ENCODE measurements at places on chromosomes 12 and 14. TPM values are rescaled to one million over a fixed set of nuclear protein-coding genes. Genes with fewer than 3 reads are reported as not detected.

C14orf132 gene
- 14.5 TPM for total RNA-seq

ZNF664 gene
- total RNA-seq = 28.3 TPM

MAP3K9 gene
- 0.13 TPM for total RNA-seq

TMTC1 gene
- 34.7 TPM for total RNA-seq

DYNC1H1 gene
- 254 TPM for total RNA-seq

CD163 gene
- 6.9 TPM for total RNA-seq

SRSF9 gene
- total RNA-seq = 71.6 TPM

VDR gene
- 0.40 TPM for total RNA-seq

TAS2R42 gene
- total RNA-seq = not detected

PRIM1 gene
- total RNA-seq = 12.2 TPM

AQP6 gene
- total RNA-seq = 0.13 TPM

HNRNPC gene
- 425 TPM for total RNA-seq

TSPAN8 gene
- 2.5 TPM for total RNA-seq

CLEC2A gene
- not detected for total RNA-seq

KRT75 gene
- not detected for total RNA-seq

FLRT2 gene
- 78.3 TPM for total RNA-seq

GUCY2C gene
- total RNA-seq = not detected

MYRFL gene
- total RNA-seq = 0.35 TPM

SSTR1 gene
- under 0.01 TPM for total RNA-seq

LRRK2 gene
- 5.9 TPM for total RNA-seq

C12orf56 gene
- 0.80 TPM for total RNA-seq

- no peak for DNase-seq
Observed at GRCh38 chr12:130179621-130180020, 17.4 kb downstream of the FZD10 start.

DNA sequence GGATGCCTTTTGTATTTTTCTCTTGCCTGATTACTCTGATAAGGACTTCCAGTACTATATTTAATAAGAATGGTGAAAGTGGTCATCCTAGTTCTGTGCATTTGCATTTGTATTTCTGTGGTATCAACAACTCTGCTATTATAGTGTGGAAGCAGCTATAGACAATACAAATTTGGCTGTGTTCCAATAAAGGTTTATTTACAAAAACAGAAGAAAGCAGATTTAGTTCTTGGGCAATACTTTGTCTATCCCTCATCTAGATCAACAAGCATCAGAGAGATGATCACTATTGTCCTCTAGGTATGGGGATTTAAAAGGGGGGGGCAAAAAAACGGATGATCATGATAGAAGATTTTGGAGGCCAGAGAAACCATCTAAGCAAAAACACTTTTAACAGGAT, 19.1 kb upstream of the BTG1 start:
- DNase-seq = no peak

DNA sequence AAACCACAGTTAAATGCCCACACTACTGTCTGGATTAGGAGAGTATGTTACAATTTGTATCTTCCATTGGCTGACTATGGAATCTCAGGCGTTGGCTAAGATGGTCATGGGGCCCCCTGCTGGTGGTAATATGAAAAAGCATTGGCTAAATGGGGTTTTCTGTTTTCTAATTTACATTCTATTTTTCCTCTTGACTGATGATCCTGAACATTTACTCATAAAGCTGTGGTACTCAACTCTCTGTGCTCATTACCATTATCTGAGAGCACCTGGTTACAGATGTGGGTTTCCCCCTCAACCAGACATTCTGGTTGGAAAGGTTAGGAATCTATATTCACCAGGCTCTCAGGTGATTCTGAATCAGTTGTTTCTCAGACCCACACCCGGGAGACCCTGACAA, 64.8 kb downstream of the WSCD2 start:
- peak; percentile 36 for DNase-seq

GRCh38 chr14:105118646-105119407, 49.7 kb downstream of the JAG2 start:
- no peak for DNase-seq

DNA sequence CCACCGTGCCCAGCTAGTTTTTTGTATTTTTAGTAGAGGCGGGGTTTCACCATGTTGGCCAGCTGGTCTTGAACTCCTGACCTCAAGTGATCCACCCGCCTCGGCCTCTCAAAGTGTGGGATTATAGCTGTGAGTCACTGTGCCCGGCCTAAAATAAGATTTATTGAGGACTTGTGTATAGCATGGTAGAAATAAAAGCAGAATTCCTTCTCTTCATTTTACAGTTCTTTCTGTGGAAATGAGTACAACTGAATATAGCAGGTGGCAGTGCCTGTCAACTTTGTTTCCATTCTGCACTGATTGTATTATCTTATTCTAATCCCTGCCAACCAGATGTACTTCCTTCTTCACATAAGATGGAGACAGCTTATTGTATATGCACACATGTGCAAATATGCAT, 41.0 kb downstream of the DIP2B start:
- peak; percentile 52 for DNase-seq

GRCh38 chr12:5500331-5500659, 68.4 kb downstream of the NTF3 start:
- no peak for DNase-seq

- no peak for DNase-seq
Observed at GRCh38 chr14:105494606-105494929, 3.5 kb downstream of the TEDC1 start.

- DNase-seq = peak; percentile 57
Observed at GRCh38 chr14:47390831-47391504, 284.4 kb downstream of the MDGA2 start.

GRCh38 chr14:33709711-33710110, 241.2 kb downstream of the EGLN3 start:
- DNase-seq = no peak

DNA sequence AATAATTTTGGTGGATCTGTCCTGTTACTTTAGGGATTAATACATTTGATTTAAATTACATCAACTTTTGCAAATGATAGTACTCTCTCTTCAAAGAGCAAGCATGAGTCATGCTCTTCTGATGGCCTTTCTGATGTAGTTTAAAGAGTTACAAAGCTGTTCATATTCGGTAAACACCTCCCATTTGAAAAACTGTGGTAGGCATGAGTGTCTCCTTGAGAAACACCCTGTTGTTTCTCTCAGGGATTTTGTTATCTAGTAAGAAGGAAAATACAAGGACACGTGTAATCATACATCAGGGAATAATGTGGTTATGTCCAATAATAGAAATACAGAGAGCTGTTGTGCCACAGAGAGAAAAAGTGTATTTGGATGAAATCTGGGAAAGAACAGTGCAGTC, 53.3 kb upstream of the E2F7 start:
- no peak for DNase-seq

DNA sequence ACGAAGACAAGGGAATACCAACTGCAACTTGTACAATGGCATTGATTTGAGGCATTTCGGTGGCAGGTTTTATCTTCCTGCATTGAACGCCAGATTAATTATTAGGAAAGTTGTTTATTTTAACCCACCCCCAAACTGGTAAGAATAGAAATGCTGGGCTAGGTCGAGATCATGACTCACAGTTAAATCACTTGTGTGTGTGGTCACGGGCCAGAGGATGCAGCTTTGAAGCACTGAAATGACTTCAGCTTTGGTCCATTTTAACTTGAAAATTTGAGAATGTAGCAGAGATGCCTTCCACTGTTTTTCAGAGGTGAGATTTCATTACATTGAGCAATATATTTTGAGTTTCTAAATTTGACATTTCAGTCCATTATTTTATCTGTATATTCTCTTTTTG, 23.6 kb upstream of the KCNH3 start:
- DNase-seq = no peak

- DNase-seq = peak; percentile 88
Observed at GRCh38 chr12:52059582-52060497, 8.6 kb downstream of the NR4A1 start.

DNA sequence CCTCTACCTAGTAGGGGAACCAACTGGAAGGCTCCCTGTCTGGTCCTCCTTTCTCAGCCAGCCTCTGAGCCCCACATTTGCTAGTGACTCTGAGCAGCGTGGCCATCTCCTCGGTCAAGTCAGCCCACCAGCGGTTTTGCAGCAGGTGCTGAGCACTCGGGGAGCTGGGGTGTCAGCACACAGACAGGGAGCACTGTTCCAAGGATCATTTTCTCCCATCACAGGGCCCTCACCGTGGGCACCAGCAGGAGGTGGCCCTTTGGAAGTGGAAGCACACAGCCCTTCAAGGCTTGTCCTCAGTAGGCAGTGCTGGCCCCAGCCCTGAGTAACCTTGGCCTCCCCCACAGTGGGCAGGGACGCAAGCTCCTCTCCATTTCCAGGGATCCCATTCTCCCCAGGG, 24.1 kb upstream of the EML1 start:
- DNase-seq = no peak

DNA sequence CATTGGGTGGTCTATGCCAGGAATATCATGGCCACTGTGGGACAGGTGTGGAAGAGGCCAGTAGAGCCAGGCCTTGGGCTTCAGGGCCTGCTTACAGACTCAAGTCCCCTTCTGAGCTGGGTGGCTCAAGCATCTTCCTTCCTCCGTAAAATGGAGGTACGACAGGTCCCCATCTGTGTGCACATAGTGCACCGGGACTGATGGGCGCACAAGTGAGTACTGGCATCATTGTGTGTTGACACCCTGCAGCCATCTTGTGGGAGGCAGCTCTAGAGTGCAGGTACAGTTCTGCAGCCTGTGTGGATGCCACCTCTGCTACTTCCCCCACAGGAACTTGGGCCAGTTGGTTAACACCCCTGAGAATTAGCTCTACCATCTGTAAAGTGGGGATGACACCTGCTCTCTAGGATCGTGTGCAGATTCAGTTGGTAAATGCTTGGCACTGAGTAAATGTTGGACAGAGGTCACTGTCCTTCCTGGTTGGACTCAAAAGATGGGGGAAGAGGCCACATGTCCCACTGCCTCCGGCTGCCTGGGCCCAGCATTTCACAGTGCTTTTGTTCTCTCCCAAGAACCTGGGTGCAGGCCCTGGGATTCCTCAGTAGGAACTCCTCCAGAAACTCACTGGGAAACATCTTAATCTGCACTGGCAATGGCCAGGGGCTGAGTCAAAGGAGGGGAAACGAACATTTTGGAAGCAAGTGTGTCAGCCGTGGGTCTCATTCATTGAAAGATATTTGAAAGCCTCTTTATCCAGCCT, 70.6 kb downstream of the C14orf132 start:
- no peak for DNase-seq

GRCh38 chr14:93481758-93482157, 51.0 kb downstream of the UNC79 start:
- peak; percentile 5 for DNase-seq

DNA sequence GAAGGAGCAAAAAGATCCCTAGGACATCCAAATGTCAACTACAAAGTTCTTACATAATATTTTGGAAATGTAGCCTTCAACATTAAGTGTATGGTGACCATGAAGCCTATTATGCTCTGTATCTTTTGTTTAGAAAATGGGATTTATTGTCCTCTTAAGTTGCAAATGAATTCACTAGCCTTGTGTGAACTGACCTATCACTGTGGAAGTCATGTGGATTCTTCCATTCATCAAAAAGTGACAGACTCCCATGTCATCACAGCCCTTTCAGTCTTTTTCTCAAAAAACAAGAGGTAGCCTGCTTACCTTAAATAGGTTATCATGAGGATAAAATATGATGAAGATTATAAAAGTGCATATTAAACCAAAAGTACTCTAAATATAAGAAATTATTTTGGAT, 179.9 kb downstream of the GRIP1 start:
- DNase-seq = no peak

GRCh38 chr12:23893611-23894010, 55.9 kb downstream of the SOX5 start:
- DNase-seq = no peak

- no peak for DNase-seq
Observed at GRCh38 chr12:76201316-76201715, 116.8 kb upstream of the NAP1L1 start.

- DNase-seq = no peak
Observed at GRCh38 chr12:48021485-48022179, 17.4 kb upstream of the COL2A1 start.

All from muscle of leg (tissue), 16 donors.